Foreskin keratinocyte (primary cell): ENCODE measurements at places on chromosomes 11 and 22.

GRCh38 chr11:45665206-45665932 lies at the start of gene CHST1:
CHST1 (minus strand) TSS chr11:45665622; CDS start chr11:45650923, 14,699 bp downstream.
- DNase-seq: no peak

DNA sequence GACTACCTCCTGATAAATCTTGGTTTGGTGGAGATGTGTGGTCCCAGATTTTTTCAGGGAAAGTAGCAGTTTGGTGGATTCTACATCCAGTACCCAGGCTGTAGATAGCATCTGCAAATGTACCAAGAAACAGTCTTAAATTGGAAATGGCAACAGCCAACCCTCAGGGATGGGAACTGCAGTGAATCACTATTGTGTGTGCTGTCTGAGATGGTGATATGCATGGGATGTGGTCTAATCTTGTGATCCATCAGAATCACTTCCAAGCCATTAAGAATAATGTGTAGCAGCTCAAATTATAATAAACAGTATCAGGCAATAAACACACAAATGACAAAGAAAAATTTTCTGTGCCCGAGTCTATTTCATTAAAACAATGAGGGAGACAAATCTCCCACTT lies 3.4 kb downstream of the OLFML1 start:
- no peak for DNase-seq

DNA sequence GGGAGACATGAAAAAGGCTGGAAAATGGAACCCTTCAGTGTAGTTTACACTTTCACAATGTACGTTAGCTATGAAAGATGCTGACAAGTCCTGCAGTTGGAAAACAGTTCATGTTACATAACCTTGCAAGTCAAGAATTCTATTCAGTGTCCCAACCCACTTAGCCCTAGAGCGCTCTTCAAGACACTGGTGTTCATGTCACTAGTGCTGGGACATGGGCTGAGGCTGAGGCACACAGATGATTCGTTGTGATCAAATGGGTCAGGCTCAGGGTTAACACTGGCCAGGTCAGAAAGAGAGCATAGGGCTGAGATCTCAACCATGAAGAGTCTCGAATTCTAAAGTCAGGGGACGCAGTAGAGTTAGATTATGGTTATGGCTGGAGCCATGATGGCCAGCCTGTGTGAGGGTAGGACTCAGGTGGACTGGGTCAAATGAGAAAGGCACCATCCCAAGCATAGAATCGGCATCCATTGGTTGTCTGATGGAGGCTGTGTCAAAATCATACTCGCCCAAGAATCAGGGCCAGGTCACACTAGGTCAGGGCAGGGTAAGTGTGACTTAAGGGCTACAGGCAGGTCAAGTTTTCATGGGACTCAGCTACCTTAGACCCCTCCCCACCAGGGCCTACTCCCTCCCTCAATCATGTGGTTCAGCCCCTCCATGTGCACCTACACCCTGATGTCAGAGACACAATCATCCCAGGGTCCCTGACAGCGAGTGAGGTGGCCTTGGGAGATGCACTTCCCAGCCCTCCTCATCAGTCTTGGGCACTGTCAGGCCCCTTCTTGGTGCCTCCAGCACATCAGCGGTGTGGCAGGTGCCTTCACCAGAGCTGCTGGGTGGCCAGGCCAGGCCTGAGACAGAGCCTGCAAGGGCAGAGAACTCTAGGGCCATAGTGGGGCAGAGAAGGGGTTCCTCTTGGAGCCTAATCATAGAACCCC lies 20.2 kb downstream of the IGLL5 start:
- DNase-seq: no peak

DNA sequence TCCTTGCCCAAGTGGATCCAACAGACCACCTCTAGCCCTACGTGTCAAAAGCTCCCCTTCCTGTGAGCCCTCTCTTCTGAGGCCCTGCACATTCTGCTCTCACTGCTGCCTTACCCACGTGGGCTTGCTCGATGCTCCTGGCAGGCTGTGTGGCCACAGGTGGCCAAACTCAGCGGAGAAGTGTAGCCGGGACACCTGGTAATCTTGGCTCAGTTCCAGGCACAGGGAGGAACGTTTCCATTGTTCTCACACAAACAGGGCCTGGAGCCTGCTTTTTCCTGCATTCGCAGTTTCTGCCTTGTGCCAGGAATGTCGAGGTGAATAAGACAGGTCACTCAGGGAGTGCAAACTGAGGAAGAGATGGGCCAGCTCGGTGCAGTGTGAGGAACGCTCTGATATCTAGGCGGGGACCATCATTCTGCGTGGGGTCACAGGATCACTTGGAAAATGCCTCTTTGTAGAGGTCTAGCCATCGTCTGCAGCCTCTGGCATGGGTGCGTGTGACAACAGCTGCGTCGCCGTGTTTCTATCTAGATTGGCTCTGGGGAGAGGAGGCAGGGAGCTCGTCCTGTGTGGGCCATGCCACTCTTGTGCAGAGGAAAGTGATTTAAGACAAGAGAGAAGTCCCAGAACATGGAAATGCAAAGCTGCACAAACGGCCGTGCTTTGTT lies 127.6 kb upstream of the PARVA start:
- peak; percentile 32 for DNase-seq

DNA sequence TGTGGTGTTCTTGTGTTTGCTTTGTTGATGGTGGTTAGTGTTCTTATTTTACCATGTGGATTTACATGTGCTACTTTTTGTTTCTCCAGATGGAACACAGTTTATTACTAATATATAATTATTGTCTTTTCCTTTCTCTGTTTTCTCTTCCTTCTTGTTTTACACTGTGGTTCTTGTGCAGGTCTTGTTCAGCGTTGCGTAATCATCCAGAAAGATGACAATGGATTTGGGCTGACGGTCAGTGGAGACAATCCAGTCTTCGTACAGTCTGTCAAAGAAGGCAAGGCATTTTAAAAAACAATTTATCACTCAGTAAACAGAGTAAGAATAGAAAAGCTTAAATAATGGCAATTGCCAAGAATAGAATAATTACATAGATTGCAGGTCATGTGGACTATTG lies 84.4 kb downstream of the ARHGEF12 start:
- DNase-seq: no peak

GRCh38 chr11:72676861-72677341 lies 2.7 kb upstream of the PDE2A start:
- no peak for DNase-seq

DNA sequence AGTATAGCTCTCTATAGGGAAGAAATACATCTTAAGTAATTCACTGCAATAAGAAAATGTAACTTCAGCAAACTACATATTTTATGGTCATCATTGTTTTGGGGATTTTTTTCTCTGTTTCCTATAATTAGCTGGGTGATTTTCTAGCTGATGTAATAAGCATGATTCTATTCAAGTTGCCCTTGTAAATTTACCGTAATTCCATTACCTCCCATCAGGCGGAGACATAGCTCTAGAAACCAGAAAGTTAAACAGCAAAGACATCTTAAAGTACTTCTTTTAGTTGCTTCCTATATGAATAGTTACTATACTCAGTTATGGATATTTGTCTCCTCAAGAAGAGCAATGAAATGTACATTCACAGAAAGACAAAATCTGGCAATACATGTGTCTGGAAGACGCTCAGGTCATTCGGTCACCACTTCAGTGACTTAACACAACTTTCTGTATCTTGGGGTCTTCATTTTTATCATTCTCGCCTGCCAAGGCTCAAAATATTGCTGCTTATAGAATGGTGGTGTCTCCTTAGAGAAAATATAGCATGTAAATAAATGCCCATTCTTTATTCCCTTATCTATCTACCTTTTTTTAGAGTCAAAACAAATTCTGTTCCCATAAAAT lies 239.9 kb upstream of the ZC3H12C start:
- no peak for DNase-seq

GRCh38 chr11:95690100-95690499 lies 99.5 kb downstream of the FAM76B start:
- no peak for DNase-seq
